ENCODE measurements at places on chromosomes 1 and 21. TPM values are rescaled to one million over a fixed set of nuclear protein-coding genes. Genes with fewer than 3 reads are reported as not detected.

- H3K4me3 ChIP-seq = no peak overlapping the region
- H3K27ac ChIP-seq = no peak overlapping the region
- no peaks in the 10 kb centered on the region for H3K27me3 ChIP-seq
Observed at GRCh38 chr1:36031441-36031840, 52.5 kb upstream of the TEKT2 start.

GRCh38 chr1:2417833-2418225 lies 5.5 kb upstream of the PEX10 start:
- no peak overlapping the region for H3K4me3 ChIP-seq
- no peak for DNase-seq
- peaks cover 59% of the 10 kb centered on the region for H3K27me3 ChIP-seq
- no peak overlapping the region for H3K27ac ChIP-seq

DNA sequence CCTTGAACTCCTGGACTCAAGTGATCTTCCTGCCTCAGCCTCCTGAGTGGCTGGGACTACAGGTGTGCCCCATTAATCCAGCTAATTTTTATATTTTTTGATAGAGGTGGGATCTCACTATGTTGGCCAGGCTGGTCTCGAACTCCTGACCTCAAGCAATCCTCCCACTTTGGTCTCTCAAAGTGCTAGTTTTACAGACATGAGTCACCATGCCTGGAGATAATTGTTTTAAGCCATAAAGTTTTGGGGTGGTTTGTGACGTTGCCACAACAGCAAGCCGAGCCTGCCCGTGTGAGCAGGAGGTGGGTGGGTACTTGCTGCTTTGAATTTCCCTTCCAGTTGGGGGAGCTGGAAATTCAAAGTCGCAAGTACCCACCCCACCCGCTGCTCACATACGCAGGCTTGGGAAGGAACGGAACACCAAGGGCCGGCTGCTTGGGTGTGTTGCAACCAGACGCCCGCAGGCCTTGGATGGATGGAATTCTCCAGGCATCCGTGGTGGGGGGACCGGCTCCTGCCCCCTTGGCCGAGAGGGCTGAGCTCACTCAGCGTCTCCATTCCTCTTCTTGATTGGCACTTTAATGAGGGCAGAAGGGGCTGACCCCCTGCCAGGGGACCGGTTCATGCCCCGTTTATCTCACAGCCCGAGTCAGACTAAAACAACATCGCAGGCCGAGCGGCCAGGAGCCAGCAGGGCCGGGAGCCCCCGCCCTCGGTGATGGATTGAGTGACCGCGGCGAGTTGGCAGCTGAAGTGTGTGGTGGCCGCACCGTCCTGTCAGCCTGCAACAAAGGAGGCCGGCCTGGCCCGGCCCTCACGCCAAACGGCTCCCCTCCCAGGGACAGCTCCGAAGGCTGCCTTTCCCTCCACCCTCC lies 78.1 kb downstream of the DHRS3 start:
- peak overlapping the region; percentile 53 for H3K4me3 ChIP-seq
- no peaks in the 10 kb centered on the region for H3K27me3 ChIP-seq
- peak overlapping the region; percentile 85 for H3K27ac ChIP-seq
- peaks cover 21% of the 10 kb centered on the region for H3K4me1 ChIP-seq

- H3K4me1 ChIP-seq = no peaks in the 10 kb centered on the region
- no peak overlapping the region for H3K4me3 ChIP-seq
- H3K27me3 ChIP-seq = no peaks in the 10 kb centered on the region
- no peaks in the 10 kb centered on the region for H3K36me3 ChIP-seq
- no peak for DNase-seq
Observed at GRCh38 chr21:20701235-20701634, 297.0 kb upstream of the NCAM2 start.

- H3K27ac ChIP-seq = no peak overlapping the region
- H3K4me3 ChIP-seq = no peak overlapping the region
- no peak for DNase-seq
- no peaks in the 10 kb centered on the region for H3K36me3 ChIP-seq
- H3K4me1 ChIP-seq = no peaks in the 10 kb centered on the region
Observed at GRCh38 chr1:160082487-160082886, 1.1 kb downstream of the KCNJ9 start.

- peaks cover 2% of the 10 kb centered on the region for H3K27me3 ChIP-seq
- H3K27ac ChIP-seq = no peak overlapping the region
- H3K36me3 ChIP-seq = no peaks in the 10 kb centered on the region
- no peak overlapping the region for H3K4me3 ChIP-seq
Observed at GRCh38 chr1:226428791-226429461, 21.0 kb upstream of the PARP1 start.

NRIP1 gene
- 12.1 TPM for polyA plus RNA-seq

MMEL1 gene
- 0.08 TPM for polyA plus RNA-seq

DNA sequence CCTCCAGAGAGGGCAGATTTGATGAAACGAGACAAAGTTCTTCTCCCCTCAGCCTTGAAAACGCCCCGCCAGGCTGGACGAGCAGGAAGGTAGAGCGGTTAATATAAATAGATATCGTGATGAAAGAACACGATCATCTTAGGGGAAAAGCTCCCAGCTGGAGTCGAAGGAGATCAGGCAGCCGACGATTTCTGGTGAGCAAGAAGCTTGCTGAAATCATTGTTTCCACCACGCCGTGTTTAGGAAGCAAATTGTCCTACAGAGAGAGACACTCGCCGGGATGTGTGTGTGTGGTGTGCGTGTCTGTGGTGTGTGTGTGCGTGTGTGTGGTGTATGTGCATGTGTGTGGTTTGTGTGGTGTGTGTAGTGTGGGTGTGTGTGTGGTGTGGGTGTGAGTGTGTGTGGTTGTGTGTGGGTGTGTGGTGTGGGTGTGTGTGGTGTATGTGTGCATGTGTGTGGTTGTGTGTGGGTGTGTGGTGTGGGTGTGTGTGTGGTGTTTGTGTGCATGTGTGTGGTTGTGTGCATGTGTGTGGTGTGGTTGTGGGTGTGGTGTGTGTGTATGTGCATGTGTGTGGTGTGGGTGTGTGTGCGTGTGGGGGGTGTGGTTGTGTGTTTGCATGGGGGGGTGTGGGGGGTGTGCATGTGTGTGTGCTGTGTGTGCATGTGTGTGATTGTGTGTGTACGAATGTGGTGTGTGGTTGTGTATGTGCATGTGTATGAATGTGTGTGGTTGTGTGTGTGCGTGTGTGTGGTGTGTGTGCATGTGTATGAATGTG lies 44.9 kb upstream of the ARHGEF16 start:
- DNase-seq = no peak
- no peaks in the 10 kb centered on the region for H3K4me1 ChIP-seq
